Stimulated activated CD4-positive, alpha-beta T cell treated with anti-CD3 and anti-CD28 coated beads, Interleukin-1b, Interleukin-23, amount 100 ng/mL, for 24 hours (primary cell): ENCODE measurements at places on chromosomes 3 and 15.
A peak's percentile ranks its signal among the peaks of the same experiment; 100 is the strongest.

GRCh38 chr3:185976977-185977678, 39.3 kb upstream of the TRA2B start:
- DNase-seq = peak; percentile 85

GRCh38 chr15:74170071-74170844, 3.3 kb upstream of the ISLR start:
- no peak for DNase-seq

DNA sequence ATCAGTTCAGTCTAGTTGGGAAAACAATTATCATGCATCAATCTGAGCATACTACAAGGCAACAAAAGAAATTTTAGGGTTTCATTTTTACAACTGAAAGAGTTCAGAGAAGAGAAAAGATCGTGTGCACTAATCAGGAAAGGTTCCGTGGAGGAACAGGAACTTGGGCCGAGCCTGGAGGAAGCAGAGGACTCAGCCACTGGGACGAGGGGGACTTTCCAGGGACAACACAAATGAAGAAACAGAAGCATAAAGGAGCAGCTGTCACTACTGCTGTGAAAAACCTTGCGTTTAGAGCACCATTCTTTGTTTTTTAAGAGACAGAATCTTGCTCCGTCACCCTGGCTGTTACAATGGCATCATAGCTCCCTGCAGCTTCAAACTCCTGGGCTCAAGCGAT, 60.5 kb downstream of the MYO1E start:
- DNase-seq = no peak

DNA sequence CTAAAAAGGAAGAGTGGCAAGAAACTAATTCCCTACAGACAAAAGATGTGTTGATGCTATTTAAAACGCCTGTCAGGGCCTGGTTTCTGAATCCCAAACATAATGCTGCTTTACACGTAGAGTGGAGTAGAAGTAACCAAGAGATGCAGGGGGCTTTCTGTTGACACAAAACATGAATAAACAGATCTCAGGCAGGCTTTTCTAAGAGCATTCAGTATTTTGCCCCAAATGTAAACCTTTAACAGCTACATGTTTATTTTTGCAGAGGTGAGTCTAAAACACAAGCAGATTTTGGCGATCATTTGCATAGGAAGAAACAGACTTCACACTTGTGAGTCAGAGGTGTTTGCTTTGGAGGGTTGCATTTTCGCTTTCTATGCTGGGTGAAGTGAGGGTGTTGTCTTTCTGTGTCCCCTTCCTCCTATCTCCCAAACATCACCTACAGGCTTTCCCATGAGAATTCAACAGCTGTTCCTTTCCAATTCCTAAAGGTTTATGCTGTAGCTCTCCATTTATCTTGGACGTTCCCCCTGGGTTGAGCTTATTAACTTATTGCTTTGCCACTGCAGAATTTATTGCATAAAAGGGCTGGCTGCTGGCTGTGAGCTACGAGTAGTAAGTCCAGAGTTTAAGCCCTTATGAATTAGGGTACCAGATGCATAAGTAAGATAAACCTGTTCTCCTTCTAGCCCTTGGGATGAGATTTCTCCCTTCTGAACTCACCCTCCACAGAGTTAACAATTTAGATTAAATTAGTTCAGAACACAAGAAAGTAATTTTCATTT, 156.7 kb downstream of the DIPK2A start:
- DNase-seq = no peak

- DNase-seq = no peak
These were observed 64.3 kb downstream of the SLC12A8 start for GRCh38 chr3:125148016-125148812.

- DNase-seq = no peak
These were observed 98.0 kb upstream of the RORA start for GRCh38 chr15:61327019-61327631.

- DNase-seq = no peak
These were observed 297 bp downstream of the PRC1 start for GRCh38 chr15:90994059-90994416.

GRCh38 chr15:26156051-26156450, 292.9 kb upstream of the ATP10A start:
- no peak for DNase-seq

DNA sequence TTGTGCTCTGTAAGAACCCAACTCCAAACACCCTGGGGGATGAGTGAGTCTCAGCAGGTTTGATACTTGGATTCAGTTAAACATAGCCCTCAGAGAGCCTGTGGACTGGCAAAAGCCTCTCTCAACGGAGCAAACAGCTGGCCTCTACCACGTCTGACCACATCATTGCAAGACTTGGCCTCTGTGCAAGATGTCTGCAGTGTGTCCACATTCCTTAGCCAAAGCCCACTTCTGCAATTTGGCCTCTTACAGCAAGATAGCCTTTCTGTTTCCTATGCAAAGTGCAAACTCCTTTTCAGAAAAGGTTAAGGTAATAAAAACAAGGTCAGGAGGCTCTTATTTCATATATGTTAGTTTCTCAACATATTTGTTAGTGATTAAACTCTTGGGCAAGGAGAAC, 27.9 kb downstream of the FBN1 start:
- no peak for DNase-seq

DNA sequence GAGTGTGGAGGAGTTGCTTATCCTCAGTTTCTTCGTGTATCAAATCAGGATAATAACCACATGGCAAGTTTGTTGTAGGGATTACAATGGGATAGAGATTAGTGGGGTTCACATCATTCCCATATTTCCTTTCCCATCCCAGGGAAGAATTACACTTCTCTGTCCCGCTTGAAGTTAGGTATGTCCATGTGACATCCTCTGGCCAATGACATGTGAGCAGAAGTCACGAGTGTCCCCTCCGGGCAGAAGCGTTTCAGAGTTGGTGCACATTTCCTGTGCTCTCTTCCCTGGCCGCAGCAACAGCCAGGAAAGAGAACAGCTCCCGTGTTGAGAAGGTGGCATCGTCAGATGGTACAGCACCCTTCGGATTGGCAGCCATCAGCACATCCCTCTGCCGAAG, 36.7 kb upstream of the HES1 start:
- DNase-seq = no peak

GRCh38 chr3:143888846-143889245, 40.6 kb upstream of the SLC9A9 start:
- DNase-seq = no peak

DNA sequence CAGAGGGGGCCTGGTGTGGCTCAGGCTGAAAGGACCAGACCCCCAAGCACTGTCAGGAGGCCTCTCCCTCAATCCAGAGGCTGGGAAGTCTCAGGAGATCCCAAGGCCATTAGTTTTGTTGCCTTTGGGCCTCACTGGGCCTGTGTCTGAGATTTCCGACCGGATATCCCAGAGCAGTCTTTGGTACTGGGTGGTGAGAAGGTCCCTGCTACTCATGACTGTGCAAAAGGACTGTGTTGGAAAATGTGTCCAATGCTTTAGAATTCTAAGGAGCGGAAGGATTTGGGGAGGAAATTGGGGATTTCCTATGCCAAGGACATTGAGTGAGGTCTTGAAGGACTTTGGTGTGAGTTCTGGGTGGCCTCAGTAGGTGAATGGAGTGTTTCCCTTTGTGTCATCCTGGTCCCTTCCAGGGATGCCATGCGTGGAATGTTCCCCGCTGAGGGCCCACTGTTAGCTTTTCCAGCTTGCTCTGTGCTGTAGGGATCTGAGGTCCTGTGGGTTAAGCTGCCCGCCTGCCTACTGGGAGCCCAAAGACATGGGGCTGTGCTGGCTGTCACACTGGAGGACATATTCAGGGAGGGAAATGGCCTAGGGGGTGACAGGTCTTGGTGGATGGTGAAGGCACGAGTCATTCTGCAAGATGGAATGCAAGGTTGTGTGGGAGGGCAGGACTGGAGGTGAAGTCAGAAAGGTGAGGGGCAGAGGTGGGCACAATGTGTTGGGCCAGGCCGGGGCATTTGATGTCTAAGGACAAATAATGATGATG, 16.4 kb downstream of the SMAD6 start:
- DNase-seq = no peak

- no peak for DNase-seq
These were observed 342.6 kb downstream of the NSUN3 start for GRCh38 chr3:94405258-94406035.
